Stimulated activated CD4-positive, alpha-beta T cell treated with anti-CD3 and anti-CD28 coated beads, Interleukin-4, amount 100 ng/mL, for 4 hours (primary cell): ENCODE measurements at places on chromosomes 5 and 9.

DNA sequence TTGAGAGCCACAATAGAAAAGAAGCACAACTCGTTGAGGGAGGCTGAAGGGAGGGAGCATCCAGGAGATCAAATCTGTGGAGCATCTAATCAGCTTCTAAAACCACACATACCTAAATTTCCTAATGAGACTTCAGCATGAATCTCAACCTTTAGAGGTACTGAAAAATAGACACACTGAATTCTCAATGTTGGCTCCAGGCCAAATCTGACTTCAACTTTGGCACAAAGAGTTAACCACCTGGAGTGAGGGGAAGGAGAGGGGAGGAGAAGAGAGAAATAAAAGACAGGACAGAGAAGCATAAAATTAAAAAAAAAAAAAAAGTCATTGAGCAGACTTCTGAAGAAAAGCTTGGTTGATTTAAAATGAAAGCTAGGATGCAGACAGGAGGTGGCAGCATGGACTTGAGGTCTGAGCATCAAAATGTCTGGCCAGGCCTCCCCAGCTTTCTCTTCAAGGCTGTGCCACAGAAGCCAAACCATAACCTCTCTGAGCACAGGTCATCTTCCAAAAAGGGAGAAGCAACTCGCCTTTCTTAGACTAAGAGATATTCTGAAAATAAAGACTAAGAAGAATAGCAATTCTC, 205.6 kb downstream of the DENND1A start:
- no peak for DNase-seq

GRCh38 chr9:108054131-108054630, 564.6 kb upstream of the KLF4 start:
- no peak for DNase-seq

DNA sequence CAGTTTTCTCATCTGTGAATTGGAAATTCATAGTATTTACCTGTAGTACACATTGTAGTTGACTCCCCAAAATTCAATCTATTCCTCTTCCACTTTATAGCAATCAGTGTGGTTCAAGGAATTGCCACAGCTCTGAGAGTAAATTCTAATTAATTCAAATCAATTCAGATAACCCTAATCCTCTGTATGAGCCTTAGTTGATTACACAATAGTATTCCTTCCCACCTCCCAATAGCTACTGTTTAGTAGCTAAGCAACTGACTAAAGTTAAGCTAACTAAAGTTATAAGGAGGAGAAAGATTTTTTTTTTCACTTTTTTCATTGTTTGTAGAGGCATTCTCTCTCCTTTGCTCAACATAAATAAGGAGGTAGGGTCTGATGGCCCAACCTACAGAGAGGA, 77.5 kb downstream of the ARRDC3 start:
- DNase-seq, result no peak

DNA sequence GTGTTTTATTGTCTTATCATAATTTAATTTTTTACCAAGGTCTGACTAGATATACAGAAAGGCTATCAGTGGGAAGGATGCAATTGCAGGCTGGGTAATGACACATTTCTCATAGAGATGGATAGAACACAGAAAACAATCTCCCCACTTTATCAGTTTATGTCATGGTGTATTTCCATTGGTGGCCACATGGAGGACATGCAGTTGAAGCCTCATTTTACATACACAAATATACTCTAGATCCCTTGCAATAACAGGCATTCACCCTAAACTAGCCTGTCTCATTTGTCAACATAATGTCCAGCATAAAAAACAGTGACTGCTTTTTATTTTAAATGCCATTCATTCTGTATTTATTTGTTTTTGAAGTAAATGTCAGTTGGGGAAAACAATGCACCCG, 526.3 kb downstream of the GABRG2 start:
- no peak for DNase-seq

DNA sequence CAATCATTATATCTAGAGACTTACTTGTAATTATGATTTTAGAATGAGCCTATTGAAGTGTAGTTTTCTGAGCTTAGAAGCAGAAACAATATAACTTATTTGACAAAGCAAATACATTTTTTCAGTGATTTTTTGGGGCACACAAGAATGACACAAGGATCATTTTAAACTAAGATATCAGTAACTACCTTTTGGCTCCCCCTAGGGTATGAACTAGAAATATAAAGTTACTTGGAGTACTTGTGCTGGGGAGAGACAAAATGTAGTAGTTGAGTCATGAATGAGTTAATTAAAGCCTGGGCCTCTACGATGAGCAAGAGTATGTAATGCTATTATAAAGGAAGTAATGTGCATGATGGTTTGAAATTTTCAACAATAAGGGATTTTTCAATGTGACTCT, 1244.1 kb upstream of the ACO1 start:
- DNase-seq, result no peak

GRCh38 chr9:107972346-107972745, 482.8 kb upstream of the KLF4 start:
- no peak for DNase-seq

DNA sequence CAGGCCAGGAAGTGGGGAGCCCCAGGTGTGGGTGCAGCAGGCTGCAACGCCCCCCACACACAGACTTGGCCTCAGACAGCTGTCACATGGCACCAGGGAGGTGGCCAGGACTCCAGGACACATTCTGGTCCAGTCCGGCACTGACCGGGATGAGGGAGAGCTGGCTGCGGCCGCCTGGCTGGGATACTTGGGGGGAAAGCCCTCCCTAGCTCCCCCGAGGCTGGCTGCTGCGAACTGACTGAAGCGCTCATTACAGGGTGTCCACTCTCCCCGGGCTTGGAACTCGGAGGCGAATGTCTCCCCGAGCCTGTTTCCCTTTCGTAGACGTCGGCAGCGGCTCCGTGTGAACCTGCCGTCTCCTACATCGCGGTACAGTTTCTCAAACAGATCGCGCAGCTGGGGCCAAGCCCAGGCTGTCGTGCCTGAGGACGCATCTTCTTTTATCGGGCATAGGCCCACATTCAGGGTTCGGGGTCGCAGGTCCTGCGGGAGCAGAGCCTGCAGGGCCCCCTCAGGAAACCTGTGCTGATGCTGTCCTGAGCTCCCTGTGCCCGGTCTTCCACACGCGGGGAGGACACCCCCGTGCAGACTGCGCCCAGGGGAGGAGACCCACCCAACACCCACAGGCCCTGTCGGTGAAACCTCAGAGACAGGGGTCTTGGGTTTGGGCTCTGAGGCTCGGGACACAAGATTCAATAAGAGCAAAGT, 19.8 kb downstream of the NACC2 start:
- no peak for DNase-seq
